ENCODE measurements at places on chromosomes 4 and X.

- no peak for DNase-seq
Observed at GRCh38 chr4:17807446-17807845, 3.1 kb downstream of the DCAF16 start.

DNA sequence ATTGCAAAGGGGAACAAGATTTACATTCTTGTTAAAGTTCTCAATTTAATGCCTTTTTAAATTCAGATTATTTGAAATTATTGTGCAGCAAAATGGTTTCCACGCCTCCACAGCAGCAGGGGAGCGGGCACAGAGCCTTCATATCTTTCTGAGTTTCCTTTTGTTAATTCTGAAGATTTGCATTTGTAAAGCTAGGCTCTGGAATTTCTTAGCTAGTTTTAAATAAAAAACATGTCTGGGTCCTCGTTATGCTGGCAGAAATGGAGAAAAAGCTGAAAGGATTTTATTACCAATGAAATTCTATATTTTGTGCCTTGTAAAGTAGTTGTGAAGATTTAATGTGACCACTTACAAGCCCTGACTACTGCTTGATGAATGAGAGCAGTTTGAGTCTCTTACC, 40.8 kb upstream of the MAGED1 start:
- no peak for DNase-seq

GRCh38 chr4:101033986-101034385, 313.3 kb downstream of the PPP3CA start:
- DNase-seq = no peak

- DNase-seq = no peak
Observed at GRCh38 chrX:18351784-18352183, 2.7 kb downstream of the SCML2 start.

- DNase-seq = no peak
Observed at GRCh38 chrX:108701633-108702032, 34.7 kb downstream of the IRS4 start.

- peak; percentile 47 for DNase-seq
Observed at GRCh38 chr4:184475096-184475461, 729 bp upstream of the IRF2 start.

- DNase-seq = no peak
Observed at GRCh38 chr4:151355155-151355554, 29.8 kb upstream of the SH3D19 start.

- DNase-seq = no peak
Observed at GRCh38 chrX:96591421-96591820, 93.2 kb upstream of the DIAPH2 start.

DNA sequence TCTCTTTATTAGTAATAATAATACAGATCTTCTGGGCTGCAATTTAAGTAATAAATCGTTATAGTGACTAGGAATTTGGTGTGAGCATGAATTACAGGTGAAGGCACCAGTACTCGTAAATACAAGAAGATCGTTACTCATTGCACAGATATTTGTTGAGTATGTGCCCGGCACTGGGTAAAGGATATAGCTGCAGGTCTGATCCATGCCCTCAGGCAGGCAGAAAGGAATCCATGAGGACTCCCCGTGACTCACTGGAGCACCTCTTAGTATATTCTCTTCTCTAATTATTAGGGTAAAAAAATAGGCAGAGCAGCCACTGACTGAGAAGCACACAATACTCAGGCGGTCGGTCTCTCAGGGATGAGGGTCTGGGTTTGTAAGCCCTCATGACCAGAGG, 868.3 kb downstream of the RAB28 start:
- DNase-seq = no peak

- no peak for DNase-seq
Observed at GRCh38 chr4:110138551-110138950, 59.9 kb downstream of the ELOVL6 start.

- no peak for DNase-seq
Observed at GRCh38 chrX:134645936-134646543, 12.2 kb downstream of the PLAC1 start.

DNA sequence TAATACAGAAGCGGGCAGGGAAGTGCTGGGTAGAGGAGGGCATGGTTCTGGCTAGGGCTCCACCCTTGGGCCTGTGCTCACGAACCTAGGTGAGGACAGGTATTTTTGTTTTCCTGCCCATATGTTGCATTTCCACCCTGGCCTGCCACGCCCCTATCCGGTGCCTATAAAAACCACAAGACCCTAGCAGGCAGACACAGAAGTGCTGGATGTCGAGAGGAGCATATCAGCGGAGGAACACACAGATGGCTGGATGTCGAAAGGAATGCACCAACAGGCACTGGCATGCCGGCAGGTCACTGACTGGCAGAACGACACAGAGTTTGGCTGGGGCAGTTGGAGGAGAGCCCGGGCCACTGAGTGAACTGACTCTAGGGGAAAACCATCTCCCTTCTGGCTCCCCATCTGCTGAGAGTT, 316.6 kb upstream of the BOD1L1 start:
- DNase-seq = no peak

DNA sequence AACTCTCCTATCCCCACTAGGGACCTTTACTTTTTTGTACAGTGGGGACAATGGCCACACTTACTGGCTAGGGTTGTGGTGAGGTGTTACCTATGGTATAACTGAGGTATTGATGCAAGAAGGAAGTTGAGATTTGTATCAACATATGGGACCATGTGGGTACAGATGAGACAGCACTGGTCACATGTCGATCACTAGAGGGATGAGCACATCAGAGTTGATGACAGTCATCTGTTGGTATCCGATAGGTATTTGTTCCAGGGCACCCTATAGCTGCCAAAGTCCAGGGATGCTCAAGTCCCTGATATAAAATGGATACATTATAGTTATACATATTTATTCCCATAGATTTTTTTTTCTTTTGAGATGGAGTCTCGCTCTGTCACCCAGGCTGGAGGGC, 12.6 kb upstream of the SLC10A3 start:
- no peak for DNase-seq

GRCh38 chr4:176545872-176546271, 226.1 kb downstream of the SPCS3 start:
- no peak for DNase-seq

- no peak for DNase-seq
Observed at GRCh38 chr4:156085100-156085499, 131.4 kb upstream of the CTSO start.

DNA sequence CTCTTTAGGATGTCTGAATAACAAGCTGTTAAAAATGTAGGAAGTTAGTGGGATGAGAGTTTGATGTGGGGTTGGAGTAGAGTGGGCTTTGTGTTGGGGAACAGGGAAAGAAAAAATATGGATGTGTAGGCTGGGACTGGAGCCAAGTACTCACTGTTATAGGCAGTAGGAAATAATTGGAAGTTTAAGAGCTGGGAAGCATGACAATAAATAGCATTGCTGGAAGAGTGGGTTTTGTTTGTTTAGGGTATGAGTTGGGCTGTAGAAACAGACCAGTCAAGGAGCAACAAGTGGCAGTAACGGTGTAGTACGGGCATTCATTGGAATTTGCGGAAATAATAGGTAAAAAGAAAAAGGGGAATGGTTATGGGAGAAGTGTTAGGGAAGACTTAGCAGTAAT, 81.6 kb downstream of the KDM6A start:
- DNase-seq = no peak

DNA sequence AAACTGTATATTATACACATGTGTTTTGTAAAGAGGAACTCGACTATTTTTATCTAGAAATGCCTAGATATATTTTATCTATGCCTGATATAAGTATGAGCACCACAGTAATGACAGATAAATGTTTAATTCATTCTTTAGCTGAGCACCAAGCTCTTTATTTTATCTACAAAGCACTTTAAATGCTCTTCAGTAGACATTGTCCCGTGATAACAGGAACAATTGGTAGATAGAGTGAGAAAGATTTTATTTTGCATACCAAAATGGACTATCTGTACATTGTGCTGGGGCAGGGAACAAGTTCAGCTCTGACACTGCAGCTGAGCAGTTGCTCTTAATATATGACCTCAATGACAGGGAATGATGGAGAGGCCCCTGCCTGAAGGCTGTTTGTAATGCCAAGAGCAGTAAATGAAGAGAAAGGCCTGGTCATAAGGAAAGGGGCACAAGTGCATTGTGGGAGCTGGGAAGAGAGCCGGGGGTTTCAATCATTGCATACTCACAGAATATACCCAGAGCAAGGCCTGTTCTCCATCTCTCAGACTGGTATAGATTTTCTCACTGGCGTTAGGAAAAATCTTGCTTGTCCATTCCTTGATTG, 57.3 kb downstream of the SEPTIN11 start:
- no peak for DNase-seq

GRCh38 chr4:22515145-22515887, 550 bp downstream of the ADGRA3 start:
- peak; percentile 30 for DNase-seq

DNA sequence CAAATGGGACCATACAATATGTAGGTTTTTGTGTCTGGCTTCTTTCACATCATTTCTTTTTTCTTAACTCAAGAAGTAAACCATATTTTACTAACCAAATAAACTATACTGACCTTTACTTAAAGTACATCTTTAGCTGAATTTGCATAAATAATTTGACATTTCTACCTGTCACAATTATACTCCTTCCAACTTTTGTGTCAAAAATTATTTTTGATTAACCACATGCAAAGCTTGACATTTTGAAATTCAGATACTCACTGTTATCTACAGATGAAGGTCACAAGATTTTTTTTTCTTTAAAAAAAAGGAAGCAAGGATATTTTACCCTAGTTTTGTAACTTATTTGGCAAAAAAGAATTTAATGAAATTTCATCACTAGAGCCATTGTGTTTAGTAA, 12.0 kb upstream of the RAB9A start:
- no peak for DNase-seq

GRCh38 chr4:23728393-23728792, 161.5 kb downstream of the PPARGC1A start:
- no peak for DNase-seq

DNA sequence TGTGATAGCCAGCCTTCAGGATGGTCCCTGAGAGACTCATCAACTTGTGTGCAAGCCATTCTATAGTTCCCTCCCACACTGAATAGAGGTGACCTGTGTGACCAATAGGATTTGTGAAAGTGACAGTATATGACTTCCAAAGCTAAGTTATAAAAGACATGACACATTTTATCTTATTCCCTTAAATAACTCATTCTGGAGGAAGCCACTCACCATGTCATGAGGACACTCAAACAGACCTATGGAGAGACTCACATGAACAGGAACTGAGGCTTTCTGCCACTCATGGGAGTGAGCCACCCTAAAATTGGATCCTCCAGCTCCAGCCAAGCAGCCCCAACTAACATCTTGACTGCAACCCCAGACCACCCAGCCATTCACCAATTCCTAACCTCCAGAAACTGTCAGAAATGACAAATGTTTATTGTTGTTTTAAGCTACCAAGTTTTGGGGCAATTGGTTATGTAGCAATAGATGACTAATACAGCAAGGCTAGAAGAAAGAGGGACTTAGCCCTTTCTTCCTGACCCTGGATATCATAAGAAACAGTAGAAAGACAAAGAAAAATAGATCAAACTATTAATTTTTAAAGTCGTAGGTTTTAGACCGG, 9.0 kb upstream of the CHIC2 start:
- no peak for DNase-seq

DNA sequence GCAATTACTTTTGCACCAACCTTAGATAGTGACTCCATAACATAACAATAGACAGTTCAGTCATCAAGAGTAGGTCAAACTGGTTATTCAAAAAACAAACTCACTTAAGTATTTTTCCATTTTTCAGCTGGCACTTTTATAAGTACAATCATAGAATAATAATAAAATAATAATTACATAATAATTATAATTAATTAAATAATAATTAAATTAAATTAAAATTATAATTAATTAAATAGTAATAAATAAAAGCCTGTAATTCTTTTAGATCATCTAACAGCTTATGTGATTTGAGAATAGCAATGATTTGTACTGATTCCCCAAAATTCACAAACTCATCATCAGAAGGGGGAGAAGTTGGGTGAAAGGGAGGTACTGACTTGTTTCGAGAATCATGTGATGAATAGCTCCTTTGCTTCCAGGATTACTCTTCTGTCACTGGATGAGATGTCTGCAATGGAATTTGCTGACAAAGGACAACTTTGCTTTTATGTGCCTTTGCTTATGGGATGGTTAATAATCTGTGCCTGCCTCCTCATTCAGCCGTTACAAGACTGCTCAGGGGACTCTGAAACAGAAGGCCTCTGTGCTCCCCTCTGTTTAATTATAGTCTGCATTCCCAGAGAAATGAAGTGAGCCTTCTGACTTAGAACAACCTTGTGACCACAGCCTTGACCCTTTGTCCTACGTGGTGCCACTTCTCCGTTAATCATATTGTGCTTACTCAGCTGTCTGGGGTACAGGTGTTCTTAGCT, 104.8 kb upstream of the ENPEP start:
- no peak for DNase-seq

- no peak for DNase-seq
Observed at GRCh38 chrX:136467303-136467702, 20.4 kb upstream of the BRS3 start.

- DNase-seq = no peak
Observed at GRCh38 chr4:147736458-147736857, 4.6 kb downstream of the ARHGAP10 start.

DNA sequence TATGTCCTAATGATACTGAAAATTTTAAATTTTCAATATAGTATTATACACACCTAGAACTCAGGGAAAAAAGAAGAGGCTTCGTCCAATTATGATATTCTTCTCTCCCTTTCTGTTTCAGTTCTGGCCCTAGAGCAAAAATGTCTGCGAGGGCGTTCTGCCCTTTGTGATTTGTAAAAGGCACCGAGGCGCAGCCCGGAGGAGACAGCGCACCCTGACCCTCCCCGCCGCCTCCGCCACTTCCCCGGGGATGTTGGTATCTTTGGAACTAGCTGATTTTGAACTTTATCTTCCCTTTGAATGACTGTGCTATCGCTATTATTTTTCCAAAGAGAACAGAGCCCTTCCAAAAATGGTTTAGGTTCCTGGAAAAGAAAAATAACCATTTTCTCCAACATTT, 173.2 kb upstream of the FAM9B start:
- DNase-seq = no peak

- no peak for DNase-seq
Observed at GRCh38 chr4:55864577-55865223, 11.3 kb downstream of the EXOC1 start.

DNA sequence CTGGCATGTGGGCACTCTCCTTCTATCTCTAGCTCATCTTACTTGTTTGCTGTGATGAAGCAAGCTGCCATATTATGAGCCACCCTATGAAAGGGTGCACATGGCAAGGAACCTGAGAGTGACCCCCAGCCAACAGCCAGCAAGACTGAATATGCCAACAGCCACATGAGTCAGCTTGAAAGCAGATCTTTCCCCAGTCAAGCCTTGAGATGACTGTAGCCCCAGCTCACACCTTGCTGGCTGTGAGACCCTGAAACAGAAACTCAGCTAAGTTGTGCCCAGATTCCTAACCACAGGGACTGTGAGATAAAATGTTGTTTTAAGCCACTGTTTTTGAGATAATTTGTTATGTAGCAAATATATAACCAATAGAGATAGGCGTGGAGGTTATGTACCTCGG, 36.2 kb downstream of the KDM5C start:
- DNase-seq = no peak

GRCh38 chrX:43581167-43581566, 74.9 kb upstream of the MAOA start:
- no peak for DNase-seq

All from hippocampal formation (tissue), 2 donors.